ENCODE measurements at places on chromosomes 3 and 15.

GRCh38 chr3:71688121-71688520 lies 37.1 kb downstream of the EIF4E3 start:
- DNase-seq = no peak

DNA sequence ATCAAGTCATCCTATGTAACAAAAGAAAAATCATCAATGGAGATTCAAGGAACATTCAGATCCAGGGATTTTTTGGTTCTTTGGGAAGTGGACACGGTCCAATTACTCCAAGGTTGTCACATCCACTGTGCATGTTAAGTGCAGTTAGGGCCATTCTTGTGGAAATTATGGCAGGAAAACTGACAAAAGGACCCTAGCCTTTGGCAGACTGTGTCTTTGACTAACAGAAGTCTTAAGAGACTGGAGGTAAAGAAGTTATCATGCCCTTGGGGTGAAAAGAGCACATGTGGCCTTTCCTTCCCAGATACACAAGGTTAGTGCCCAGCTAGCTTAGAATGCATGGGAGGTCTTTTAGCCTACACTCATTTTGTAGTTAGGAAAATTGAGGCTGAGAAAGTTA lies 74.9 kb downstream of the MB21D2 start:
- no peak for DNase-seq

DNA sequence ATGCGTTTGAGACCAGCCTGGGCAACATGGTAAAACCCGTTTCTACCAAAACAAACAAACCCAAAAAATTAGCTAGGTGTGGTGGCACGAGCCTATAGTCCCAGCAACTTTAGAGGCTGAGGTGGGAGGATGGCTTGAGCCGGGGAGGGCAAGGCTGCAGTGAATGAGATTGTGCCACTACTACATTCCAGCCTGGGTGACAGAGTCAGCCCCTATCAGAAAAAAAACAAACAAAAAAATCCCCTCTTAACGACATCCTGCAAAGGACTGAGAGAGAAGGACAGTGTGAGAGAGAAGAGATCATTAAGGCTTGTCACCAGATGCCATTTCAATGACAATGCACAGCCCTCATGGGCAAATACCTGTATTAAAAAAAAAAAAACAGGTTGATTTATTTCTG lies 266.7 kb upstream of the ATP10A start:
- DNase-seq = no peak

DNA sequence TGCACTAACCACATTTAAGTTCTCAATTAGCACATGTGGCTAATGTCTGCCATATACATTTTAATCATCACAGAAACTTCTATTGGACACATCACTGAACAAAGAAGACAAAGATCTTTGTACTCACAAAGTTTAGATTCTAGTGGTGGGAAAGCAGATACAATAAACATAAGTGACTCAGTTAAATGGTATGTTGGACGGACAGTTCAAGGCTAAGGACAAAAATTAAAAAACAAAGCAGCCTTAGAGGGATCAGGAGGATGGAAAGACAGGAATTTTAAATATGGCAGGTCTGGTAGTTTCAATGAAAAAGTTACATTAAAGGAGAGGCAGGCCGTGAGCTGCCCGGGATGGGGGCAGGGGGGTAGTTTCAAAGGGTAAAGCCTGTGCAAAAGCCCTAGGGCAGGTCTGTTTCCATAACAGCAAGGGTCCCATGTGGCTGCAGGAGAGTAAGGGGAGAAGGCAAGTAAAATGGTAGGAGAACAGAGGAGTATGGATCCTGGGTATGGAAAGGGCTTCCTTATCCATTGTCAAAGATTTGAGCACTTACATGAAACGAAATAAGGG lies 220.7 kb downstream of the FHIT start:
- DNase-seq = no peak

GRCh38 chr3:133490468-133491351 lies 82.8 kb upstream of the CDV3 start:
- DNase-seq = no peak

GRCh38 chr3:100114413-100115030 lies at the start of gene FILIP1L:
Gene FILIP1L, minus strand, starts transcription at chr3:100114501.
- DNase-seq = no peak

DNA sequence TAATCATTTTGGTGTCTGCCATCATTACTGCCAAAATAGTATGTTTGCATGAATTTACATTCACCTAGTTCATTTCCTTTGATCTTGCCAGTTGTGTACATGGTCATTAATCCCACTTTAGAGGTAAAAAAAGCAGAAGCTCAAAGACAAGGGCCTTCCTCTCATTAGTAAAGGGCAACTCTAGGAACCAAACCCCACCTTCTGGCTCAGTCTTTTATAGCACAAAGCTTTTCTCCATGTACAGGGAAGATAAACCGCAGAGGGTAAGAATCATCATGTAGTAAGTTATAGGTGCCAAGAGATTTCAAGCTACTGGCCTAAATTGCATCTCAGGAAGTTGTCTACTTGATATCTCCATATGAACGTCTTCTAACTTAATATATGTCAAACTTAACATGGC lies 19.3 kb upstream of the SPG21 start:
- no peak for DNase-seq

- no peak for DNase-seq
Observed at GRCh38 chr3:128863560-128863959, 15.9 kb upstream of the ACAD9 start.

GRCh38 chr15:60458721-60459120 lies 20.2 kb downstream of the ICE2 start:
- no peak for DNase-seq

- DNase-seq = peak; percentile 38
Observed at GRCh38 chr3:138434276-138434874, at the start of gene ESYT3. Gene ESYT3, plus strand, starts transcription at chr3:138434616. Its CDS starts 183 bp downstream, at chr3:138434799.

GRCh38 chr15:56176996-56177395 lies 66.7 kb downstream of the RFX7 start:
- DNase-seq = peak; percentile 5

GRCh38 chr15:69380100-69380725 lies 33.9 kb upstream of the KIF23 start:
- no peak for DNase-seq

GRCh38 chr3:16633948-16634347 lies 28.7 kb upstream of the DAZL start:
- no peak for DNase-seq

GRCh38 chr15:67080900-67081431 lies 15.6 kb downstream of the SMAD3 start:
- DNase-seq = no peak

- no peak for DNase-seq
Observed at GRCh38 chr15:77123854-77124253, 52.9 kb upstream of the TSPAN3 start.

DNA sequence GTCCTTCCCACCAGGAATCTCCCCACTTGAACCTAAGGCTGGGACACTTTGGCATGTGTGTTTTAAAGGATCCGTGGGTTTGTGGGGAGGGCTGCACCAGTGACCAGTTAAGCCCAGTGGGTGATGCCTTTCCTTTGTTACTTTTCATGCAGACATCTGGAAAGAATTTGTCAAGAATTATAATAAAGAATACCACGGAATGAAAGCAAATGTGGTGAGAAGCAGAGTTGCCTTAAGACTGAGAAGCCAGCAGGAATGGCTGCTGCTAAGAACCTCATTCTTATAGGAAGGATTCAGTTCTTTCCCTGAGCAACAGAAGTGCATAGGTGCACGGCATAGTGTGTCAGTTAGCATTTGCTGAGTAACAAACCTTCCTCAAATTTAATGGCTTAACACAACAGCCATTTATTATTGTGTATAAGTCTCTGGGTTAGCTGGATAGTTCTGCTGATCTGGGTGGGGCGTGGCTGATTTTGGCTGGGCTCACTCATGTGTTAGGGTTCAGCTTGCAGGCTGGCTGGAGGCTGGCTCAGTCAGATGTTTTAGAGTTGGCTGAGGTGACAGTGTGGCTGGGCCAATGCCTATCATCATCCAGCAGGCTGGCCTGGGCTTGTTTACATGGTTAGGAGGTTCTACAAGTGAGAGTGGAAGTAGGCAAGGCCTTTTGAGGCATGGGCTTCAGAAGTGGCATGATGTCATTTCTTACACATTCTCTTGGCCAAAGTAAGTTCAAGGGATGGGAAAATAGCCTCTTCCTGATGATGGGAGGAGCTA lies 262.7 kb upstream of the CTDSPL start:
- no peak for DNase-seq

DNA sequence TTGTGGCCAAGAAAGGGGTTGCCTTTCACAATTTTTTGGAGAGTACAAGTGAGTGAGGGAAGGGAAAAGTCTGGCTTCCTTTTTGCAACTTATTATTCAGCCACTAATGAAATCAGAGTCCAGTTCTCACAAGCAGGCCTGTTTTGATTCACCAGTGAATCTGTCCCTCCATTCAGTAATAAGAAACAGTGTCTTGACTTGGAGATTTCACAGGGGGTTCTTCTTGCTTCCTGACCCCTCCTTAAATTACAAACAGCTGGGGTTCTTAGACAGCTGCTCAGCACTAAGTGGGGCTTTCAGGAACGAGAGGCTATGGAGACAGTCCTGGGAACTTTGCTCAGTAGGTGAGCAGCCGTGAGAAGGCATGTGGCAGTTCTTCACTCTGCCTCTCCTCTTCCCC lies 24.5 kb downstream of the SEMA3G start:
- DNase-seq = no peak

Data from ACHN (cell line).